ENCODE measurements at places on chromosomes 7 and 10.

GRCh38 chr10:98587156-98587837 lies 140.6 kb upstream of the HPS1 start:
- no peak for DNase-seq

DNA sequence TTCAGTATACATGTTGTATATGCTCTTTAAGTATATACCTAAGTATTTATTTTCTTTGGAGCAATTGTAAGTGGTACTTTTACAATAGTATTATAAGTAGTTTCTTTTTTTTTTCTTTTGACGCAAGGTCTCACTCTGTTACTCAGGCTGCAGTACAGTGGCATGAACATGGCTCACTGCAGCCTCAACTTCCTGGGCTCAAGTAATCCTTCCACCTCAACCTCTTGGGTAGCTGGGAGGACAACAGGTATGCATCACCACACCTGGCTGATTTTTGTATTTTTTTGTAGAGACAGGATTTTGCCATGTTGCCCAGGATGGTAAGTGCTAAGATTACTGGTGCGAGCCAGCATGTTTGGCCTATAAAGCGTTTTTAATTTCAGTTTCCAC lies 13.7 kb upstream of the CDCA7L start:
- DNase-seq, result no peak

DNA sequence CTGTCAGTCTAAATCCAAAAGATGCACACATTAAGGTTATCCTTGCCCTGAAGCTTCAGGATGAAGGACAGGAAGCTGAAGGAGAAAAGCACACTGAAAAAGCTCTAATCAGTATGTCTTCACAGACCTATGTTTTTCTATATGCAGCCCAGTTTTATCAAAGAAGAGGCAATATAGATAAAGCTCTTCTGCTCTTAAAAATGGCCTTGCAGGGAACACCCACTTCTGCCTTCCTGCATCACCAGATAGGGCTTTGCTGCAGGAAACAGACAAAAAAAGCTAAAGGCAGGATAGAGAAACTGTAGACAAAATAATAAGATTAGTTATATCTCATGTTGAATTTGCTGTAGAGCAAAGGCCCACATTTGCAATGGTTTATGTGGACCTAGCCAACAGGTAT lies 14.9 kb upstream of the IFIT1B start:
- DNase-seq, result no peak

GRCh38 chr7:23247603-23248335 lies 1.2 kb downstream of the GPNMB start:
- no peak for DNase-seq

- no peak for DNase-seq
These were observed 158.8 kb downstream of the DNAJB6 start for GRCh38 chr7:157495594-157495993.

GRCh38 chr10:102580230-102580629 lies 64.0 kb upstream of the TRIM8 start:
- DNase-seq, result no peak

GRCh38 chr10:29522918-29523317 lies 111.9 kb downstream of the SVIL start:
- no peak for DNase-seq

GRCh38 chr7:114989531-114989930 lies 67.6 kb downstream of the MDFIC start:
- no peak for DNase-seq

DNA sequence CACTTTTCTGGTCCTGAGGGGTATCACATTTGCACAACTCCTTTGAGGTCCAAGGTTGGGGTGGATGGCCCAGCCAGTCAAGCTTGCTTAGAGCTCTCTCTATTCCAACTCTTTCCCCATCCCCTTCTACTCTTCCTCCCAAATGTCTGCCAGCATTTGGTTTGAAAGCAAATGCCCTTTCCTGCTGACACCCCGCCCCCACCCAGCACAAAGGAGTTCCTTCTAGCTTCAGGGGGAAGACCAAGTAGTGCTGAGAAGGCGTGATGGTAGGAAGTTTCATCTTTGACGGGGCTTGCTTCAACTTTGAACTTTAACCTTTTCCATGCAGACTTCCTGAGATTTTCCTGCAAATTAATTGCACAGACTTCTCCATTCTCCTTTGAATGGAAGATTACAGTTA lies 137.5 kb upstream of the TCF7L2 start:
- no peak for DNase-seq

DNA sequence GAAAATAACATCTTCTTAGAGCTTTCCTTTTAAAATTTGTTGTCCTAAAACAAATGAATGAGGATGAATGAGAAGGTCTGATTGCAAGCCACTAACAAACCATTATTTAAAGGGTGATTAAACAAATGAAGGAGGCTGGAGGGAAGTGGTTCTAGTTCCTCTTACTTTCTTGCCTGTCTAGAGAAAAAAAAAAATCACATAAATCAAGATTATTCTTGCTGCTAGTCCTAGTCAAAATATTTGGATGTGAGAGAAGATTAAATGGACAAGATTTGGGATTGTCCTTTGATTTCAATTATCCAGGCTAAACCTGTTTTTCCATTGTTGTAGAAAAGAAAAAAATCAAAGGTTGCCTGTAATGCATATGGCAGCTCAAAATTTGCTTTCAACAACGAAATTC lies 3.3 kb downstream of the SKAP2 start:
- no peak for DNase-seq

DNA sequence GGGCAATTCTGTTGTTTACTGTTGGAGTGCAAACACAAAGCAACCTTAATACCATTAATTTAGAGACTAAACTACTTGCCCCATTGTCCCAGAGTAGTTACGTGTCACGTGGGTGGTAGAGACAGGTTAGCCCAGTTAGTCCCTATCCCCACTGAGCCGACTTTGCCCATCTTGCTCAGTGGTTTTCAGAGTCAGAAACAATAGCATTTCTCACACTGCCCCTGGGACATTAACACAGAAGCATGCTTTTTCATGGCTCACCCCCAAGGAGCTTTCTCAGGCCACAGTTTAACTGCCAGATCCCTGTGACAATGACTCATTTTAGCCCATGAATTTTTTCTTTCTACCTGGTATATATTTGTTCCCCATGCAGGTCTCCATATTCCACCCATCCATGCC lies 271.0 kb downstream of the POU6F2 start:
- DNase-seq, result no peak

DNA sequence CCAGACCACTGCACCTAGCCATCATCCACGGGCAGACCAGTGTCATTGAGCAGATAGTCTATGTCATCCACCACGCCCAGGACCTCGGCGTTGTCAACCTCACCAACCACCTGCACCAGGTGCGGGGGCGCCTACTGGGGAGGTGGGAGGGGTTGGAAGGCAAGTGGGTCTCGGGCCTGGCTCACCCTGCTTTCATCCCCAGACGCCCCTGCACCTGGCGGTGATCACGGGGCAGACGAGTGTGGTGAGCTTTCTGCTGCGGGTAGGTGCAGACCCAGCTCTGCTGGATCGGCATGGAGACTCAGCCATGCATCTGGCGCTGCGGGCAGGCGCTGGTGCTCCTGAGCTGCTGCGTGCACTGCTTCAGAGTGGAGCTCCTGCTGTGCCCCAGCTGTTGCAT lies 4.6 kb downstream of the NFKB2 start:
- no peak for DNase-seq

- no peak for DNase-seq
These were observed 28.0 kb upstream of the PPIF start for GRCh38 chr10:79319115-79319771.

- no peak for DNase-seq
These were observed 201.4 kb downstream of the PTEN start for GRCh38 chr10:88064608-88065382.

GRCh38 chr10:15122477-15123030 lies 25.4 kb downstream of the RPP38 start:
- DNase-seq, result no peak

- no peak for DNase-seq
These were observed 11.2 kb upstream of the TSPAN14 start for GRCh38 chr10:80442879-80443278.

DNA sequence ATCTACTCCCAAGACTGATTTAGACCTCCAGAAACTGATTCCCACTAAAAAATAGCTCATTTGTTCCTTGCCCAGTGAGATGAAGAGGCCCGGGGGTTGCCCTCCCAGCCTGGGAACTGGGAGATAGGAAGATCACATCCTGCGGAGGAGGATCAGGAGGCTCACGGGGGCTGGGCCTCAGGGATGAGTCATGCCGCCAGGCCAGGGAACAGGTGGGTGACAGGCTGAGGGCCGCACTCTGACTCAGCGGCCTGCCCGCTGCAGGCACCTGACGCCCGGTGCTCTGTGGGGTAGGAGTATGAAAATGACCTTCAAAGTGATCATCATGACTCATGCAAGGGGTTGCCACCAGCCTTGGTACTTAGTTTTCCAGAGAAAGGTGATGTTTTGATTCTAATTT lies 104.5 kb upstream of the ZPBP start:
- DNase-seq, result peak; percentile 14

- DNase-seq, result no peak
These were observed 51.4 kb downstream of the MICALL2 start for GRCh38 chr7:1407892-1408291.

DNA sequence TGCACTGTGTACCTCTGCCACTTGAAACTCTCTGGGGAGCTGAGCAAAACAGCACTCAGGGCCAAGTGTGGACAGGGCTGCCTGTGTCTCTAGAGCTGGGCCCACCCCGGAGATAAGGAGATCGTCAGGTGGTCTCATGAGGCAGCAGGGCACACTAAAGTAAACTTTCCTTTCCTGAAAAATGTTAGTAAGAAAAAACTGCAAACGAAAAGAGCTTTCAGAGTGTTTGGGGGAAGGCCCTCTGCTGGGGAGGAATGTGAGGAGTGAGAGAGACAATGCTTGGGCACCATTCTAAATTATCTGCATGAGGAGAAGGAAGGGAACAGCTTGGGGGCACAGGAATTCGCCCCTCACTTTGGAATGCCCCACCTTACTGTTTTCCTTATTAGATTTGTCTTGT lies 127.7 kb downstream of the ATXN7L1 start:
- no peak for DNase-seq

- DNase-seq, result no peak
These were observed 39.6 kb downstream of the BZW2 start for GRCh38 chr7:16685535-16685934.

- DNase-seq, result no peak
These were observed 460.9 kb upstream of the CNTNAP2 start for GRCh38 chr7:145655666-145656065.

DNA sequence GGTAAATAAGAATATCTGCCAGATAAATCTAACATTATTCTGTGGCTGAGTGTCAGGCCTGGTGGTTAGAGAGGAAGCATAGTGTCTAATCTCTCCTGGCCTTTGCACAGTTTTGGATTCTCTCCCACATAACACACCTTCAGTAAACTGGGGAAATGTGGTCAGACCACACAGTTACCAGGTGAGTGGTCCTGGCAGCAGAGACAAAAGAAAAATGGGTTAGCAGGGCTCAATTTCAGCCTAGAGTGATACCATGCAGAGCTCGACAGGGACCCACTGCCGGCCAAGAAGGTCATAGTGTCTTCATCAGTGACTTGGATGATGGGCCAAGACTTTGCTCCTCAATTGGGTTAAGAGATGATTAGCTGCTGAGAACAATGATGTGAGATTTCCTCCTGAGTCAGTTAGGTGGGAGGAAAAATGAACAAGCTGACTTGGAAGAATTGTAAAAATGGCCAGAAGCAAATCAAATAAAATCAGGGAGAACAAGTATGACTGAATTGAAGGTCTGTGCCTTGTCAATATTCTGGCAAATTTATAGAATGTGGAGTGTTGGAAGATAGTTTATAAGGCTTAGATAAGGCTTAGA lies 69.2 kb upstream of the EFCAB10 start:
- DNase-seq, result no peak

DNA sequence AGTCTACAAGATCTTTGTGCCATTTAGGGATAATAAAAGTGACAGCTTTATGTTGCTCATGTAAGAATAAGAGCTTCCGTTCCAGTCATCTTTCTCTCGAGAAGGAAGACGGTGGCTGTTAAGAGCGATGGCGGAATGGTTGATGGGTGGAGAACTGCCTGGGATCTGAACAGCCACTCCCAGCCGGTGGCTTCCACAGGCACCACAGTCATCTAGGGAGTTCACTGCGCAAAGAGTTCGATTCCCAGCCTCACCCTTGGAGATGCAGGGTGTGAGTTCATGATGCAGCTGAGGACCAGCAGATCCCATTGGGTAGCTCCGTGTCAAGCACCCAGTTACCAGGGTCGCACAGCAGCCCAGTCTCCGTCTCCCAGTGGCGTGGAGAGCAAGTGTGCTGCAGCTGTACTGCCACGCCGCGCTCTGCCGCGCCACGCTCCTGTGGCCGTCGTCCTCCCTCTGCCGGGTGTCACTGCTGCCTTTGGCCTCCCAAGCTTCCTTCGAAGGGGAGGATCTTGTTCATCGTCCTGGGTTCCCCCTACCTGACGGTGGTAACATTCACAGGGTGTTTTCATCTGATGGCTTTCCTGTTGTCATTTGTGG lies 7.8 kb downstream of the SUN1 start:
- no peak for DNase-seq

DNA sequence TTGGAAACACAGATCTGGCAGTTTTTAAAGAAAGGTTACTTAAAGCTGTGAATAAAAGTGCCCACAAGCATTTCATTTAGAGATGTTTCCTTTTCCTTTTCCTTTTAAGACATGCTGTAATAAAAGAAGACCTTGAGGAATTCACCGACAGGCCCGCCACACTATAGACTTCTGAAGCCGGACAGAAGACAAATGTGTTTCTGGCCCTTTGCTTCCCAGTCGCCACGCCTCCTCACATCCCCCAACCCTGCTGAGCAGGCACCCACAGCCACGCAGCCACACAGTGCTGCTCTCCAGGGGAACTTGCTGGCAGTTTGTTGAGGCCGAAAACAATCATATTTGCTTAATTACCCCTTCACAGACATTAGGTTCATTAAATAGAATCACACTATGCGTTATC lies 83.4 kb downstream of the SLC25A13 start:
- DNase-seq, result no peak

DNA sequence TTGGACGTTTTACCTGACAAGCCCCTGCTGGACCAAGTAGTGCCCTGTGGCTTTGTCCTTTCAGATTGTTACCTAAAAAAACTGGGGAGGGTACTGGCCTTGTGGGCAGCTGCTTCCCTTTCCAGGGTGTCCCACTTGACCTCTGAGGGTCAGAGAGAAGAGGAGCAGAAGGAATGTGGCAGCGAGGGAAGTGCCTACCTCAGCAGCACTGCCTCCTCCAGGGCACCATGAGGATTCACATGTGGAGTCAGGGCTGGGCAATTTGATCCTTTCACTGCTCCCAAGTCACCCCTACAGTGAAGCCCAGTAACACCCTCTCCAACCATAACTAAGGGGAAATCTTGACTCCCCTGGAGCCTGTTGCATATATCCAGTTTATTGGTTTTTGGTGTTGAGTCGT lies 64.6 kb downstream of the ITGB1 start:
- peak; percentile 14 for DNase-seq

- DNase-seq, result no peak
These were observed 14.1 kb upstream of the TAS2R41 start for GRCh38 chr7:143463556-143463955.

Measured in ACHN (cell line).